Left ventricle myocardium inferior (tissue), 1 donor: ENCODE measurements at places on chromosomes 7 and 10.

DNA sequence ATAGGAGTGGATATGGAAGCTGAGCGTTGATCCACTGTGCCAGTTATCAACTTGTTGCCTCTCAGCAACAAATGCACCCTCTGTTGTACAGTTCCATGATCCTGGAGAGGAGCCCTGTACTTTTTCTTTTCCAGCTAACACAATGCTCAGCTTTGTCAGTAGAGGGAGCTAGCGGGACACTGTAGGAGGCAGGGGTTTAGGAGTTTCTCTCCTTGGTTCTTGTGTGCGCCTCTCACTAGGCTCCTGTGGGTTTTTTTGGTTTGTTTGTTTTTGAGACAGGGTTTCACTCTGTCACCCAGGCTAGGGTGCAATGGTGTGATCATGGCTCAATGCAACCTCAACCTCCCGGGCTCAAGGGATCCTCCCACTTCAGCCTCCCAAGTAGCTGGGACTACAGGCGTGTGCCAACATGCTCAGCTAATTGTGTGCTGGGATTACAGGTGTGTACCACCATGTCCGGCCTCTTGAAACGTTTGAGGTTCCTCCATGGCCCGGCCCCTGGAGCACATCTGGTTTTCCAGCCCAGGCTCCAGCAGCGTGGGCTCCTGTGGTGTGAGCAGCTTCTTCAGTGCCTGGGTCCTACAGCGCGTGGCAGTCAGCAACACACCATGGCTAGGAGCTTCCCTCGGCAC is 12.0 kb upstream of the MARVELD1 start:
- no peak for DNase-seq

DNA sequence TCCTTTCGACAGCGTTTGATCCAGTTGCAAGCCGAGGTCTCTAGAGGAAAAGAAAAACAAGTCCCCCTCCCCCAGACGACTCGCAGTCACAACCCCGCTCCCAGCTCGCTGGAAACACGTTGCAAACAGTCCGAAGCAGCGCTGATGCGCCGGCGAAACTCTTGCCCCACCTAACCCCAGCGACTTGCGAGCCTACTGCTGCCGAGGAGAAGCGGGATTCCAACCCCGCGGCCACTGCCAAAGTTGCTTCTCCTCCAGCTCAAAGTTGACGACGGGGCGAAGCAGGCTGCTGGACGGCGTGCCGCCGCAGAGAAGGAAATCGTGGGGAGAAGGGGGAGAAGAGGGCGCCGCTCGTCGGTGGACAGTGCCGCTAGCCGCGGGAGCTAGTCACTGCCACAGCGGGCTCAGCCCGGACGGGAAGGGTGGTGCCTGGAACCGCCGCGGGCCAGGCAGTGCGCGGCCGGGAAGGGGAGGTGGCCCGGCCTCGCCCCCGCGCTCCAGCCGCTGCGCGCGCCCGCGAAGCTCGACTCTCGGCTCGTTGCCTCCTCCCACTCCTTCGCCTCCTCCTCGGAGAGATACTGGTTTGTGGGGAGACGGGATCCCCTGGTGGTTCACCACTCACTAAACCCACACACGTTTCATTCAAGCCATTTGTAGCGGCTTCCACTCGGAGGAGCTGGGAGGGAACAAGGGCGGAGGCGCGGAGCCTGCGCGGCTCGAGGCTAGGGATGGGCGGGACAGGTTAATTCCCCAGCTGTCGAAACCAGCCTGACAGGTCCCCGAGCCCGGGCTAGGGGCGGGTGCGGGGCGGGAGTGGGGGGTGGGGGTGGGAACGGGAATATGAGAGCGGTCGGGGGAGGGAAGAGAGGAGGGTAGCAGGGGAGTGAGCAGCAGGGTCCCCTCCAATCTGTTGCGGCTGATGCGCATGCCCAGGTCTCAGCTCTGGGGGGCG is at the start of gene GPR37:
Gene GPR37 (minus strand): TSS at position 392 of the 952 bp plus-strand sequence. CDS start 816 bp downstream, outside the sequence.
- DNase-seq, result no peak

DNA sequence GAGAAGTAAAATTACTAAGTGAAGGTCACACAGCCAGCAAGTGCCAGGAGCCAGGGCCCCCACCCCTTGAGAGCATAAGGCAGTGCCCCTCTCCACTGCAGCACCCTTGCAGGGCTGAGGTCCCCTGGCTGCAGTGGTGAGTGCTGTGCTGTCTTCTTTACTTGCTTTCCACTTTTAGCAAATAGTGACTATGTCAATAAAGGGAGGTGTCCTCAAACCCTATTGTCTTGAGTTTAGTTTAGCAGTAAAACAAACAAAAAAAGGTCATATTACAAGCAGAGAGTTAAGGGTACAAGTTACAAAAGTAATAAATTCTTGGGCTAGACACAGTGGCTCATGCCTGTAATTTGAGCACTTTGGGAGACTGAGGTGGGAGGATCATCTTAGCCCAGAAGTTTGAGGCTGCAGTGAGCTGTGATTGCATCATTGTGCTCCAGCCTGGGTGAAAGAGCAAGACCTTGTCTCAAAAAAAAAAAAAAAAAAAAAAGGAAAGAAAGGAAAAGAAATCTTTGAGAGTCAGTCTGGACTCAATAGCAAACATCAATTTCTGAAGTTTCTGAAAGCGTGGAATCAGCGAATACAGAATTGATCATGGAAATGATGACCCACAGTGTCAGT is 39.0 kb upstream of the KIF5B start:
- DNase-seq, result no peak

DNA sequence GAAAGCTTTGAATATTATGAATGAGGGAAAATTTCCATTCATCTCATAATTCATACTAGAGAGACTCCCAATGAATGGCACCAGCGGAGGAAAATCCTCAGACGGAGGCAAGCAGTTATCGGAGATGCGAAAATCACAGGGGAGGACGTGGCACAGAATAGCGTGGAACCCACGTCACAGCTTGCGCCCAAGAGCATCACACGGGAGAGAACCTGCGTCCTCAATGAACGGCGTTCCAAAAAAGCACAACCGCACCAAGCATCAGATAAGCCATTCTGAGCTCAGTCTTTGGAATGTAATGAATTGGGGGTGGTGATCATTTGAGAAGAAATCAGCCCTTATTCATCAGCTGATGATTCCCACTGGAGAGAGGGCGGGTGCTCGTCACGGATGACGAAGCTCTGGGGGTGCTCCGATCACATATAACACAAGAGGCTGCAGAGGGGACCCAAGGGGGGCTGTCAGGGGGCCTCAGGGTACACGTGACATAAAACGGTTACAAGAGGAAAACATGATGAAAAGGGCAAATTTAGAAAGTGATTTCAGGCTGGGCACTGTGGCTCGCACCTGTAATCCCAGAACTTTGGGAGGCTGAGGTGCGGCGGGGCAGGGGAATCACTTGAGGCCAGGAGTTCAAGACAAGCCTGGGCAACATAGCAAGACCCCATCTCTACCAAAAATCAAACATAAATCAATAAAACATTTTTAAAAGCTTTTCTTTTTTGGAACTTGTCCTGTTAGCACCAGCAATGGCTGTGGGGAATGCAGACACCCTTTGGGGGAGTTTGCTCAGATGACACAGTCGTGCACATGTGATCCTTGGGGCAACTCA is 33.8 kb upstream of the FIS1 start:
- no peak for DNase-seq

DNA sequence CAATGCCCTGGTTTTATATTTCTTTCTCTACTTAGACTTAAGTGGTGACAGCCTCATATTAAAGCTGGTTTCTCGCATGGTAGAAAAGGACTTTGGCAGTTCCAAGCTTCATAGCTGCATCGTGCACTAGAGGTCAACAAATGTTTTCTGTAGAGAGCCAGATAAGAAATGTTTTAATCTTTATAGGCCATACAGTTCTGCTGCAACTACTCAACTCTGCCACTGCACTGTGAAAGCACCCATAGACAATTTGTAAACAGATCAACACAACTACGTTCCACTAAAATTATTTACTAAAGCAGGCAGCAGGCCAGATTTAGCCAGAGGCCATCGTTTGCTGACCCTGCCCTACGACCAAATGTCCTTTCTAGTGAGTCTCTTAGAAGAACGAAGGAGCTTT is 36.7 kb downstream of the CSGALNACT2 start:
- DNase-seq, result no peak

DNA sequence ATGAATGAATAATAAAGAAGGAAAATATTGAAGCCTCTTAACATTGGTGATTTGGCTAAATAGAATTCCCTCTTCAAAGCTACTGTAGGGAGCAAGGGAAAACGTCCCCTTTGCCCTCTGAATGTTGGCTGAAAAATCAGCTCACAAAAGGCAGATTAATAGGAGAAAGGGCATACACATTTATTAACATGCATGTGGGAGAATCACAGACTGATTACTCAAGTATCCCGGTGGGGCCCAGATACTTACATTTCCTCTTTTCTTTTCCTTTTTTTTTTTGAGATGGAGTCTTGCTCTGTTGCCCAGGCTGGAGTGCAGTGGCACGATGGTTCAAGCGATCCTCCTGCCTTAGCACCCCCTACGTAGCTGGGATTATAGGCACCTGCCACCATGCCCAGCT is 68.5 kb downstream of the HK1 start:
- DNase-seq, result no peak
